NCI-H748 treated with DMSO at 0.1 percent for 48 hours (cell line): ENCODE measurements at places on chromosomes 1 and 21.

DNA sequence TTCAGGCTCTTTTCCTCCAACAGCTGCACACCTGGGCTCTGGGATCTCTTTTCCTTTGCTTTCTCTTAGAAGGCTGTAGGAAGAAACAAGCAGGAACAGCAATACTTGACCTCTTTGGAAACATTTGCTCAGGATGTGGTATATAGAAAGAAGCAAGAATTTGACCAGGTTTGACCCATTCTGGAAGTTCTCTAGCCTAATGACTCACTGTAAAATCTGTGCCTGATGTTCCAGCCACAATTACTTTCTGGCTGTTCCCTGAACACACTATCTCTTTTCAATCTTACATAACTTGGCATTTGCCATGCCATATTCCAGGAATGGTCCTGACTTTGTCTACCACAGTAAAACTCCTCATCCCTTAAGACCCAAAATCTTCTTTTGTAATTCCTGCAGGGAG lies 419.9 kb upstream of the DAB1 start:
- DNase-seq, result no peak

DNA sequence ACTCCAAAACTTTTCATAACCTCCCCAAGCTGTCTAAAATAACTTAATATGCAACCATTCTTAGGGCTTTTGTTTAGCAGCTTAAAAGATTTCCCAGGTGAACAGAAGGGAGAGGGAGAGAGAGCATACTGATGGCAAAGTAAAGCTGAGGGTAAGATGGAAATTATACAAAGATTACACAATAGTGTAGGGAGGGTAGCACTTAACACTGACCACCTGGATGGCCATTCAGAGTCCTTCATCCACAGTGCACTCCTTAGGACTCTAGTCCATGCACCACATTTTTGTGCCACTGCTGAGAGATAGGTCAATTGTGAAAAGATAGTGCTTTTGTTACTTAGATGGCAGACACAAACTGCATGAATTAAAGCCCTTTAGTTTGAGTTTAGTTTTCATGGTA lies 574.6 kb downstream of the LMO4 start:
- no peak for DNase-seq

- no peak for DNase-seq
Observed at GRCh38 chr21:41603476-41603875, 95.5 kb upstream of the TMPRSS2 start.

- DNase-seq, result no peak
Observed at GRCh38 chr1:203180611-203181330, 5.1 kb upstream of the MYBPH start.

DNA sequence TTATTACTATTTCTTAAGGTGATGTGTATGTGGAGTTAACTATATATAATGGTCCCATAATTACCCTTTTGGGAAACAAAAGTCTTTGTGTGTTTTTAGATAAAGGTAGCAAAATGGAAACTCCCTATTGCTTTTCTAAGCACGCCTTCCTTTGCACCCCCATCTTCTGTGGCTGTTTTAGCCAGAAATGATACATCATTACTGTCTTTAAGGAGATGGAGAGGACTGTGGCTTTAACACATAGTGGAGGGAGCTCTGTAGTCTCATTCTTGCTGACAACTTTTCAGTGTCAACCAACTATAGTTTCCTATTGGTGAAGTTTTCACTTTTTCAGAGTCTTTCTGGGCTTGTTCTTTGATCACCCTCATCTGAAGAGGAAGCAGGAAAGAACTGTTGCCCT lies 1.0 kb downstream of the APOBEC4 start:
- DNase-seq, result no peak

DNA sequence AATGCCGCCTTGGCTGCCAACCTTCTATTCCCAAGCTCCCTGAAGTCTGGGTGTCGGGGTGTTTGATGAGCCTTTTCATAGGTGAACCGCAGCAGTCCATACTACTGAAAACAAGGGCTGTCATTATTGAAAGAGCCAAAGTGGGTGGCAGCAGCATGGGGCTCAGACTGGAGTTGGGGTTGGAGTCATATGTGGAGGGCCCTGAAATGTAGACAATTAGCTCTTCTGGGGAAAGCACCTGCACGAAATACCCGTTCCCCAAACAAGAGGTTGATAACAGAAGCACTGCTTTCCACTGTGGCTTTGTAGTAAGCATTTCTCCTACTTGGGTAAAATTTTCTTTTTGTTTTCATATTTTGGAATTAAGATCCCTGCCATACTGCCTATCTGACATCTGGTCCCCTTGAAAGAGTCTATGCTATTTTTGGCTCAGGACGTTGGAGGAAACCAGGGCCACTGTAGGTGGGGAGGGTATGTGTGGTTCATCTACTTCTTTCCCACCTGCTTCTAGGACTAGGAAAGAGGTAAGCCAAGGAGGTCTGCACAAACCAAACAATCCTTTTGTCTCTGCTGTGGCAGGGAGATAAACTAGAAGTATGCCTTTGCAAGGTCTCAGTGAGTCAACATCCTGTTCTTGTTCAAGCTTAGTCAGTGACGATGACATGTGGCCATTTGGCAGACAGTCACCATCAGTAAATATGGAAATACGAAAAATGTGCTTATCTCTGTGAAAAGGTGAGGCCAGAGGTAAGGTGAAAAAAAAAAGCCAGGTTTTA lies 197.0 kb upstream of the UBE2U start:
- no peak for DNase-seq

DNA sequence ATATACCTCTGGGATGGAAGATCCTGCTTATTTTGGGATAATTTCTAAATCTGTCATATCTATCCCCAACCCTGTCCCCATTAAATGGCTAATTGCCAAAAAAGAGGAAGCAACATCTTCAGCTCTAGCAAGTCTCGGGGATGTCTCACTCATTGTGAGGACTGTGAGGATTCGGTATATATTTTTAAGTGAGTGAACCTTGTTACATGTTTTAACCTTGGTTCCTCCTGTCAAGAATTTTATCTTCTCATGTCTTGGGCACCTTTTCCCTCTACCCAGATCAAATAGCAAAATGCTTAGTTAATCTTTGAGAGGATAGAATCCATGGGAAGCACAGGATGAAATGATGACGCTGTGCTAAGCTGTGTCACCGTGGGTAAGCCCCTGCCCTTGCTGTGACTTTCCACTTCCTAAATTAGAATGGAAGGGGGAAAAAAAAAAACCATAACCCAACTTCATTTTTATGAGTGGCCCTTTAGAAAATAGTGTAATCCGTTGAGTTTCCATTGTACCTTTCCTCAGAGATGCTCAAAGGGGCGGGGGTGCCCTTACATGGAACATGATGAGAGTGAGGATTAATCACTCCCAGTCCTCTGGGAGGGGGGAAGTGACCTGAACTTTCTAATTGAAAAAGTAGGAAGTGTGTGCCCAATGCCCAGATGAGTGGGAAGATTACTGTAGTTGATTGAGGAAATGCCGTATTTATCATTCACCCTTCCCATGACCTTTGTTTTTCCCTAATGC lies 7.6 kb downstream of the ATP1A1 start:
- DNase-seq, result no peak

GRCh38 chr1:62508187-62508758 lies 71.4 kb downstream of the USP1 start:
- peak; percentile 5 for DNase-seq

GRCh38 chr1:70083519-70083918 lies 121.9 kb downstream of the LRRC40 start:
- DNase-seq, result no peak

GRCh38 chr1:159473335-159473734 lies 33.8 kb downstream of the OR10J1 start:
- DNase-seq, result no peak

GRCh38 chr1:239718571-239718970 lies 332.2 kb downstream of the CHRM3 start:
- no peak for DNase-seq

- DNase-seq, result peak; percentile 65
Observed at GRCh38 chr21:38126666-38127303, 130.0 kb upstream of the KCNJ15 start.

GRCh38 chr1:111302374-111302773 lies 11.7 kb downstream of the CHIA start:
- no peak for DNase-seq

GRCh38 chr1:46615735-46616134 lies 876 bp downstream of the MOB3C start:
- DNase-seq, result no peak

DNA sequence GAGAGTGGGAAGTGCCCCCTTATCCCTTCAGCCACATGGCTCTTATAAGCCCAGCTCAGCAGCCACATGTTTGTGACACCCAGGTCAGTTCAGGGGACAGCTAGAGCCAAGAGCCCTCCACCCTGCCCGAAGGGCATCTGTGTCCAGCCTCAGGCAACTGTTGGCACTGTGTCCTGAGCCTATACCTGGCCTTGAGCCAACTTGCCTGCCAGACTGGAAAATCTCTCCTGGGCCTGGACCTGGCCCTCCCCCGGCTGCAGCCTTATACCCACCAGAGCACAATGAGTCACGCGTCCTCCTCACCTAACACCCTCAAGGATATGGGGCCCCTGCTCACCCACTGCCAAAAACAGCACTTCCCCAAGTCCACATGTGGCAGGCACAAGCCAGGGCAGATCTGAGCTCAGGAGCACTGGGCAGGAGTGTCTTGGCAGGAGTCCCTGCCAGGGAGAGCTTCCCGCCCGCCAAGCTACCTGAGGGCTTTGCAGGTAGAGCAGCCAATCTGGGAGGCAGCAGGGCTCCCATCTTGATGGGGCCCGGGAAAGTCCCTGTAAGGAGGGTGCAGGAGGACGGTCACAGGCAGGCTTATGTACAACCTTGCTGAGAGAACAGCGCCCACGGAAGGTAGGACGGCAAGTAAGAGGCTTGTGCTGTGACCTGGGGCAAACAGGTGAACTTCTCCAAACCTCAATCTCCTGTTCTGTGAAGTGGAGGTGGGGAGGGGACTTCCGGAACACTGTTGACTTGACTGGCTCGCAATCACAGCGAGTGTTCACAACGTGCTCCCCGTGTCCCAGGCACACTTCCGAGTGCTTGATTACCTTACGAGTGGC lies 19.8 kb upstream of the HSPG2 start:
- DNase-seq, result no peak

GRCh38 chr1:93670141-93670540 lies 11.5 kb downstream of the BCAR3 start:
- DNase-seq, result no peak

GRCh38 chr1:154574716-154575115 lies 7.1 kb downstream of the CHRNB2 start:
- no peak for DNase-seq

DNA sequence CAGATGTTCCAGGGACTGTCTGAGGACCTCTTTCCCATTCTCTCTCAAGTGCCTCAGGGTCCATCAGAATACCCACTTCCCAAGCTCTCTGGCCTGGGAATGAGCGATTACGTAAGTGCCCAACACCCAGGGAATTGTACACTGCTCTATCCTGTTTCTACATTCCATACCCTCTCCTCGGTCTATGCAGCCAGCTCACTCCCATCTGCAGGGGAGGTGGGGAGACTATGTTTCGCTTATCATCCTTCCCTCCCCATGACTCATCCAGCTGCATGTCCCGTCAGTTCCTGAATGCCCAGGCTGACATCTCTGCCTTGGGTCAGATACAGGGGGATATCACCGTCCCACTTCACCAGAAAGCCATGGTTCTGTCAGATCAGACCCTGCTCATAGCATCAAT lies 34.5 kb upstream of the CD1D start:
- no peak for DNase-seq

DNA sequence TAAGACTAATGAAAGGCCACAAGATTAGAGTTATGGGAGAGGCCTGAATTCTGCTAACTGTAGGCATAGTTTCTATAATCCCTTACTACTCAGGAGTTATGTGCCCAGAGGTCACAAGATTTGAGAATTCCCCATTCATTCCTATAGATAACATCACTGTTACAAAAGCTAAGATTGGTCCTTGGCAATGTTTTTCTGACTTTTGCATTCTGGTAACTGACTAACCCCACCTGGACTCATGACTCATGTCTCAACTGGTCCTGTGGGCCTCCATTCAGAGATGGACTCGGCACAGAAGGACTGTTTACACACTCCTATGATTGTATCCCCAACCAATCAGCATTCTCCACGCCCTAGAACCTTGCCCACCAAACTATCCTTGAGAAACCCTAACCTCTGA lies 249.0 kb upstream of the ZP4 start:
- DNase-seq, result no peak

- DNase-seq, result peak; percentile 89
Observed at GRCh38 chr1:105172788-105173187, 1423.1 kb downstream of the AMY1C start.

- no peak for DNase-seq
Observed at GRCh38 chr1:32060914-32061313, 11.8 kb upstream of the TMEM39B start.

GRCh38 chr1:40944326-40944725 lies 35.2 kb upstream of the CTPS1 start:
- DNase-seq, result no peak

- DNase-seq, result peak; percentile 16
Observed at GRCh38 chr1:59071289-59071688, 225.6 kb upstream of the FGGY start.

GRCh38 chr1:115536279-115536816 lies 105.4 kb upstream of the VANGL1 start:
- no peak for DNase-seq

- no peak for DNase-seq
Observed at GRCh38 chr21:46489800-46490199, 31.1 kb downstream of the DIP2A start.

GRCh38 chr1:214330222-214330621 lies 49.3 kb downstream of the SMYD2 start:
- DNase-seq, result no peak

- DNase-seq, result no peak
Observed at GRCh38 chr1:192807211-192808162, 1.4 kb upstream of the RGS2 start.

DNA sequence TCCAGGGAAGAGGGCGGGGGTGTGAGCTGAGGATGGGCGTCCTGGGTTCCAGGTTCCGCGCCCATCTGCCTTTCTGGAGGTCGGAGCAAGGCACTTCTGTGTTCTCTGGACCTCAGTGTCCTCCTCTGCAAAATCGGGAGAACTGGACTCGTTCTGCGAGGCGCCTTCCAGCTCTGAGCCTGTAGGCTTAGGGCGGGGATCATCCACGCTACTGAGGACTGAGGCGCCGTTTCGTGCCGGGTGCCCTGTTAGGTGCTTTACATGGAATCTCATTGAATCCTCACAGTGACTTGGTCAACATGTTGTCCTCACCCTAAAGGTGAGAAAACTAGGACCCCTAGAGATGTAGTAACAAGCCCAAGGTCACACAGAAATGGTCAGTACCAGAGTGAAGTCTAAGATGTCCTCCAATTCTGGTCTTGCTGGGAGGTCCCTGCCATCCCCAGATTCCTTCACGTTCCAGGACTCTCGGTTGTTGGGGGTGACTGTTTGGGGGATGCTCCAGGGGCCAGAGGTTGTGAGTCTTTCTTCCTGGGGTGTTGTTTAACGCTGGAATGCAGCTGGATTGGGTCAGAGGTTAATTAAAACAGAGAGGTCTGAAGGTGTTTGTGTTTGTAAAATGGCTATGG lies 677 bp downstream of the PRKAA2 start:
- DNase-seq, result no peak

GRCh38 chr1:30782361-30783255 lies 25.0 kb upstream of the LAPTM5 start:
- DNase-seq, result peak; percentile 2

- DNase-seq, result no peak
Observed at GRCh38 chr21:31493350-31493880, 149.4 kb upstream of the TIAM1 start.

- DNase-seq, result no peak
Observed at GRCh38 chr1:110565565-110565964, 40.6 kb downstream of the KCNA2 start.
